ENCODE measurements at places on chromosomes 7 and 10.

GRCh38 chr7:104926601-104927041 lies 87.4 kb upstream of the KMT2E start:
- DNase-seq = no peak

DNA sequence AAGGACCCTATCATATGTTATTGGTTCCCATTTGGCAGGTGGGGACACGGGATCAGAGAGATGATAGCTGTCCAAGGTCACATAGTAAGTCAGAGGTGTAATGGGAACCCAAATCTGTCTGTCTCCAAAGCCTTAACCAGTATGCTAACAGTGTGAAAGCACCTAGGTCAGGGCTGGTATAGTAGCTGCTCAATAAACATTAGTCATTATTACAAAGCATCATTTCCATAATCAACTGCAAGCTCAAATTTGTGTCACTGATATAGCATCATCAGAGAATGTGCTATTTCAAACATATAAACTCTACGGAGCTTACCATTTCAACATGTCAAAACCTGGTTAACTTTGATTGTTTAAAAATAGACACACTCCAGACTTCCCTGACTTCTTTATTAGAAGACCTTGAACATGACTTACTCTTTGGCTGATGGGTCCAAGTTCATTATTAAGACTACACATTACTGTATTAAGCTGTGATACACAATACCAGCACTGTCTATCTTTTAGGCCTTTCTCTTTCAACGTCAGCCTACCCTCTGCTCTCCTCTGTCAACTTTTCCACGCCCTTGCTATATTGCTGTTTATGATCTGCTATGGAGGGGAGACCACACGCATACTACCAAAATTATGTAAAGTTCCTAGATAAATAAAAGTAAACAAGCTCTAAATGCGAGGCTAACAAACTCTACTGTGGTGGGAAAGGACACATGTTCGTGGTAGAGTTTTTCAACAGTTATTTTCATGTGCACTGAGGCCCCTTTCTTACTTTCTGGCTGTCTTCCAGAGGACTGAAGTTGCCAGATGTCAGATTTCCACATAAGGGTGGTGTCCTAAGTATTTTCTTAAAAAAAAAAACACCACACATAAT lies 33.6 kb downstream of the DNMBP start:
- no peak for DNase-seq

DNA sequence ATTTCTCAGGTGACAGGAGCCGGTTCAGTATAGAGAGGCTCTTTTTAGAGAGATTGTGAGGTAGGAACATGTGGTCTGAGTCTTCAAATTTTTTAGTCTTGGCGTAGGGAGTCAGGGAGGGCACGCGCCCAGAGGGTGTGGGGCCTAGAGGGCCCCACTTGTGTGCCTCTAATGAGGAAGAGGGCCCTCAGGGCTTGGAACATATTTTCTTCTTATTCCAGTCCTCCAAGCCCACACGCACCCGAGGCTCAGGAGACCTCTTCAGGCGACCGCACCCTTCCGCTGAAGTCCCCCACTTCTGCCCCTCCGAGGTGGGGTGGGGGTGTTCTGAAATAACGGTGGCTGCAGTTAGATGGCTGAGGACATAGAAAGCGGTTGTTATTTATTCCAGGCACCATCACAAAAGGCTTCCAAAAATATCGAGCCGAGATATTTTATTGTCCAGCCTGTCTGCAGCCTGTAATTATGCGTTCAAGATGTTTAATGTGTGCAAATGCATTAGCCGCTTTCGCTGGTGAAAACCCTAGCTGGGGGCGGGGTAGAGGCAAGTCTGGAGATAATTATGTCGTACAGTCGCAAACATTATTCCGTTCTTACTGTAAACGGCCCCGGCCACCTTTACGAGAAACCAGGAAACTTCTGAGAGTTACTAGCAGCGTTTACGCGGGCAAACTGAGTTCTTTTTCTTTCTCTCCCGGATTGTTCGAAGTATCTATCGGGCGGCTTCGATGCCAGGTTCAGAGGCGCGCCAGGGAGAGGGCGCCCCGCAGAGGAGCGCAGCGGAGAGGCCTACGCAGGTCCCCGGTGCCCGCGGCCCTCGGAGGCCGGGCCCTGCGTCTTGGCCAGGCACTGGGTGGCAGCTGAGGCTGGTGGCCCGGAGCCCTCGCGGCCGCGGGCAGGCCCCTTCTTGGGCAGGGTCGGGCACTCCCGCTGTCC lies 12.9 kb upstream of the HOXA13 start:
- DNase-seq = no peak

DNA sequence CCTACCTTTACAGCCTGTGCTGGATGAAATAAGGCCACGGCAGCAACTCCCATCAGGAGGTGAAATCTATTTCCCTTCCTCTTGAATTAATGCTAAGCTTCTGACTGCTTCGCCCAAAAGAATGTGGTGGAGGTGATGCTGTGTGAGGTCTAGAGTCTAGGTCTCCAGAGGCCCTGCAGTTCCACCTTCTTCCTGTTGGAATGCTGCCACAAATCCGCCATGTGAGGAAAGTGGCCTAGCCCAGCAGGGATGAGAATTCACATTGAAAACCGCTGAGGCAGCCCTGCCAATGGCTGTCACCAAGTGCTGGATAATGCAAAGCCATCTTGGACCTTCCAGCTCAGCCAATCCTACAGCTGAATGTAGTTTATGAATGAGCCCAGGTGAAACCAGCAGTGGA lies 28.0 kb downstream of the RHOBTB1 start:
- DNase-seq = no peak

DNA sequence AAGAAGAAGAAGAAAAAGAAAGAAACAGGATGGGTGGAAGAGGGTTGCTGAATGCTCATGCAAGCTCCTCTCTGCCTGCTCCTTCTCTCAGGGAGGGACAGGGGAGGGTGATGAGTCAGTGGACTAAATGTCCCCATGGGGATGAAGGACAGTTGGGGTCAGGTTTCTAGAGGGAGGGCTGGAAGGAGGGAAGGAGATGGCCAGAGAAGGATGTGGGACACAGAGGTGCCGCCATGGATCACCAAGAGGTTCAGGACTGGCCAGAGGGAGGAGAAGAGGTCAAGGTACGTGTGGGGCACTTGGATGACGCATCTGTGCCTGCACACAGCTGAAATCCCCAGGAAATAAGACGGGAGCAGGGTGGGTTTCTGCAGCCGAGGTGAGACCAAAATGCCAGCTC lies 88.9 kb upstream of the GTF2I start:
- DNase-seq = no peak

DNA sequence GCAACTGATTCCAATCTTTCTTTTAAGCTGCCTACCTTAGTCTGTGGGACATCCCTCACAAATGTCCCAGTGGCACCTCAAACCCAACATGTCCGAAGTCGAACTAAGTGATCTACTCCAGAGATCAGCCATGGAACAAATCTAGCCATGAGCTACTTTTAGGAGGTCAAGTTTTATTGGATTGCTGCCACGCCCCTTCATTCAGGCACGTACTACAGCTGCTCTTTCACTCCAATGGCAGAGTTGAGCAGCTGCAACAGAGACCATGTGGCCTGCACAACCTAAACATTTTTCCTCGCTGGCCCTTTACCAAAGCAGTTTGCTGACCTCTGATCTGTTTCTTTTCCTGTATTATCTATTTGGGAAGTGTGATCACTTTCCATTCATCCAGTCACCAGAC lies 192.4 kb upstream of the CDCA7L start:
- DNase-seq = no peak

DNA sequence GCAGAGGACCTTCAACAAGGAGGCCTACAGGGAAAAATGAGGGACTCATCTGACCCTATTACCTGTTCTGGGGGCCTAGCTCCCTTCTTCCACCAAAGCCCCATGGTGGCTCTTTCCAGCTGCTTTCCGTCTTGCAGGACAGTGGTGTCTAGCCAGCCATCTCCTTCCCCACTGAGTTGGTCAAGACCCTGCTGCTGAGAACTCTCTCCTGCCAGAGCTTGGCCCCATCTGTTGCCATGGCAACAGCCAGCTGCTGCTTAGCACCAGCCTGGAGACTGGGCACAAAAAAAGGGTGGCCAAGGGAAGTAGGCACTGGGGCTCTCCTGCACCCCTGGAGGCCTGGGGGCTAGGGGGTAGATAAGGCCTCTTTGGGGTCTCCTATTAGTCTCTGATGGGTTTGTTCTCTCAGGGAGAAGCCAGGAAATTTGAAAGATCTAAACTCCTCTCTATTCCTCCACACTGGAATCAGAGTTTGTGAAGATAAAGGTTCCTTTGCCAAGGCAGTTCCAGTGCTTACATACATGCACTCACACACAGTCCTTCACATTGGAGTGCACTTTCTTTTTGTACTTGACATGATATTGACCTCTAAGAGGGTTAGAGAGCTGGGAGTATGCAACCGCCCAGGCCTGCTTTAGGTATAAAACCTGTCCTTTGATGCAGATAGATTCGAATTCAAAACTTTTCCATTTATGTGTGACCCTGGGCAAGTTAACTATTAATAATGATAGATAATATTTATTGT lies 15.8 kb downstream of the TSPAN33 start:
- no peak for DNase-seq

DNA sequence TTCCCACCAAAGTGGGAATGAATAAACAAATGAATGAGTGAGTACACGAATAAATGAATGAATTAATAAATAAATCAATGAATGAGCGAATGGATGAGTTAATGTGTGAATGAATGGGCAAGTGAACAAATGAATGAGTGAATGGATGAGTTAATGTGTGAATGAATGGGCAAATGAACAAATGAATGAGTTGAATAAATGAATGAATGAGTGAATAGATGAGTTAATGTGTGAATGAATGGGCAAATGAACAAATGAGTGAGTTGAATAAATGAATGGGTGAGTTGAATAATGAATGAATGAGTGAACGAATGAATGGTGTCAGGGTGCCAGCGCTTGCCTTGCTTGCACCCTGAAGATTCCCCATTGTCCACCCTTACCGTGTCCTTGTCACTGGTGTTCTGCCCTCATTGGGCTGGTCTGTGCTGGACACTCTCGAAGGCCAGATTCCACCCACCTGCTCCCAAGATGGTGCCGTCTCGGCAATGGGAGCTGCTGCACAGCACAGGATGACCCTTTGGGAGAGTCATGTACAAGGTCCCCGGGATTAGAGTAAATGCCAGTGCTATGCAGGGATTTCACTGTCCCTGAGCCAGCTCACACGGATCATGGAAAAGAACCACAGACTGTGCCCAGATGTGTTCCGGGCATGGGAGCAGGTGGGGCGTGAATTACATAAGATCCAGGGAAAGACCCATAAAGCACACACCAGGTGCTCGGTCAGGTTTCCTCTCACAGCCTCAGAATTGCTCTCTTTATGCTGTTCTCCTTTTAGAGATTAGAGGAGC lies 83.2 kb downstream of the CAMK1D start:
- DNase-seq = no peak

GRCh38 chr7:55348502-55348901 lies 16.6 kb upstream of the LANCL2 start:
- DNase-seq = peak; percentile 31

GRCh38 chr7:57646901-57647246 lies 196.9 kb downstream of the ZNF716 start:
- no peak for DNase-seq

DNA sequence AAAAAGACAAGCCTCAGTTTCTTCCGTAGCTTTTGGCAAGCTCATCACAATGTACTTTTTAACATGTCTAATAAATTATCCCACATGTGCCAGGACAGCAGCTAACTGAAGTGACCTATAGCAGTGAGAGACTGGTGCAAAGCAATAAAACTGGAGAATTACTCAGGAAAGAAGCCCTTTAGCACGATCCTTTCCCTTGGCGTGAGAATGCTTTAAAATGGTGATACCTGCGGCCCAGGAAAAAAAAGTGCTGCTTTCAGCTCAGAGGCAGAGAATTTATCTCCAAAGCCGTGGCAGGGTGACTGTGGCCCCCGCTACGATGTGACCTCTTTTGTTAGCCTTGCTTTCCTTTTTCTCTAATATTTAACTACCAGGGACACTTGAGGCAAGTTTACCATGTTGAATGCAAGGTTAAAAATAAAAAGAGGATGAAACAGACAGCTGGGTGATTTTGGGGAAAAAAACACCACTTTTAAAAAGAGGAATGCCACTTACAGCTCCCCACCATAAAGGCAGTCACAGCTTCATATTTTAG lies 184.0 kb downstream of the FANK1 start:
- DNase-seq = no peak

GRCh38 chr7:91140982-91141381 lies 123.3 kb upstream of the FZD1 start:
- DNase-seq = no peak

DNA sequence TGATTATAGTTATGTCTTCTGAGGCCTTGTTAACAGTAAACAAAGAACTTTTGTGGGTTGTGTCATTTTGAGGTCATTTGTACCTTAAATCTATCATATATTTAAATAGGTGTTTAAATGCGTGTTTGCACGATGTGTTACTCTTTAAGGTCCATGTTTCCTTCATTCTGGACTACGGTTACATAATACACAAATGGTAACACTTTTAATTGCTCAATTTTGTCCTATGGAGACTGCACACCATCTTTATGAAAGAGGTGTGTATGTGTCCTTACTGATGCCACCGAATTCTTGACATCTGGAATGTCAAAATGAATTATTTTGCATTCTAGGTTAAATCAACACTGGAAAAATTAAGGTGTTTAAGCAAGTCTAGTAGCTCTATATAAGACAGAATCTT lies 1.7 kb downstream of the PALS2 start:
- no peak for DNase-seq

- no peak for DNase-seq
These were observed 42.9 kb downstream of the PAX2 start for GRCh38 chr10:100788002-100788903.

DNA sequence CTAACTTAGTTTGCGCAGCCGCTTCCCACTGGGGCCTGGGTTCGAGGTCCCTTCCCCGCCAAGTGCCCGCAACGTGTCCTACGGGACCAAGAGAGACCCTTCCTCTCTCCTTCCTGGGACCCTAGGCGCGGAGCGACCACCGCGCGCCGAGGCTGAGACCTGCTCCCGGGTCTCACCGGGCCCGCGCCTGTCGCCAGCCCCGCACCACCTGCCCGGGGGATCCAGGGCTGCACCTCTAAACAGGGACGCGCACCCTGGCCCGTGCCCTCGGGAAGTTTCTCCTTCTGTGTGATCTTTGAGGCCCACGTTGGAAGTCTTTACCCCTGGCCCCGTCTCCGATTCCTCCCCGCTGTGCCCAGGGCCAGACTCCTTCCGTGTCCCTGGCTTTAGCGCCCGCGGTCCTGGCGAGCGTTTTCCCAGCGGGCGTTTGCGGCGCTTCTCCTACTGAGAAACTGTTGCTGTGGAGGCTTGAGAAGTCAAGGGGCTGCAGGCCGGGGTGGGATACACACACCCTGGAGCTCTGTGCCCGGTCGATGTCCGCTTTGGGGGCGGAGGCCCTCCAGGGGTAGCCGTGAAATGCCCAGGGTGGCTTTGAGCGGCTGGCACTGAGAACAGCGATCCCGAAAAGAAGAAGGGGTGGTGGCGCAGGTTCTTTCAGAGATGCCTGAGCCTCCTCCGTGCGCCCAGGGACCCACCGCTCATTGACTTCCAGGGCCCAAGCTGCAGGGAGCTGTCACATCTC lies 575 bp downstream of the PLPP4 start:
- no peak for DNase-seq

DNA sequence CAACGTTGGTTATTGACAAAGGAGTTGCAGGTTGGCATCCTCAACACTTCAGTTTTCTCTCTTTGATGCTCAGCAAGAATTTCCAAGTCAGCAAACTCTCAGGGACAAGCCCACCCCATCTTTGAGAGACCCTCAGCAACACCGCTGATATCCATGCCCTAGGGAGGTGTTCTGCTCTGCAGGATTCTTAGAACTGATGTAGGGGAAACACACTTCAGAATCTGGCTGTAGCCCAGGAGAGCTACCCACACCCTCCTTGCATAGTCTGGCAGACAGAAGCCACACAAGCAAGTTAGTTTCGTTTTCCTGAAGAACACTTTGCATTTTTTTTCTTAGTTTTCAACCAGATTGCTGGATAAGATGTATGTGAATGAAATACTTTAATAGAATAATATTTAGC lies 822 bp downstream of the SAMD9L start:
- peak; percentile 60 for DNase-seq
